ENCODE measurements at places on chromosomes 7 and 10.
A peak's percentile ranks its signal among the peaks of the same experiment; 100 is the strongest.

DNA sequence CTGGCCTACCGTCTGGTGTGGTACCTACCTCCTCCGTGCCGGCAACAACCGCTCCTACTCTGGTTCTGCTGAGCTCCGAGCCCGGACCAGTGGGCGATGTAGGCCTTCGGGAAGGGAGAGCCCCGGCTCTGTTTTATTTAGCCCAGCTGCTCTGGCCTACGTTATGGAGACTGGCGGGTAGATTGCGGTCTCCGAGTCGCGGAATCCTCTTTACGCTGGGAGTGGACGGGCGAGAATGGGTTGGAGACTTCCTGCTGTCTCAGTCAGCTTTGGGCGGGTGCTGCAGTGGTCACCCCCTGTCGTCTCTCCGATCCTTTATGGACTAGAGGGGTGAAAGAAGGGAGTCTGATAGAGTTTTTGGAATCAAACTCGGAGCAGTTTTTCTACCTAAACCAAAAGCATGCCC, 406 bp downstream of the CBLL1 start:
- DNase-seq: no peak

GRCh38 chr10:29131952-29132547, 156.8 kb upstream of the LYZL1 start:
- DNase-seq: no peak

GRCh38 chr7:128672927-128673517, 930 bp downstream of the GARIN1A start:
- DNase-seq: no peak

GRCh38 chr7:90777465-90777864, 181.3 kb downstream of the CDK14 start:
- no peak for DNase-seq

DNA sequence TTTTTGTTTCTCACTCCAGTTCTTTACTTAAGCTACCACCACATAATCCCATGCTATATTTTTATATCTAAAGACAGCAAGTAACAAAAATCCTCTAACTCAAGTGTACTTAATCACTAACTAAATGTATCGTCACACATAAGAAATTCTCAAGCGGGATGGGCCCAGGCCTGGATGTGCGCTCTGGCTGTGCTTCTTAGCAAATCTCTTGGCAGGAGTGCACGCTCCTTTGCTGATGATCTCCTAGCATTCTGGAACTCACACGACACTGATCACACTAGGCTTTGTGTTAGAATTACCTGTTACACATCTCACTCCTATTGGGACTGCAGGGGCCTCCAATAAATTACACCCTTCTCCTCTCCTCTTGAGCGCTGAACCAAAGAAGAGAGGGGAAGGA, 46.7 kb upstream of the CALD1 start:
- no peak for DNase-seq

GRCh38 chr7:17690030-17690429, 250.3 kb downstream of the SNX13 start:
- DNase-seq: peak; percentile 79

DNA sequence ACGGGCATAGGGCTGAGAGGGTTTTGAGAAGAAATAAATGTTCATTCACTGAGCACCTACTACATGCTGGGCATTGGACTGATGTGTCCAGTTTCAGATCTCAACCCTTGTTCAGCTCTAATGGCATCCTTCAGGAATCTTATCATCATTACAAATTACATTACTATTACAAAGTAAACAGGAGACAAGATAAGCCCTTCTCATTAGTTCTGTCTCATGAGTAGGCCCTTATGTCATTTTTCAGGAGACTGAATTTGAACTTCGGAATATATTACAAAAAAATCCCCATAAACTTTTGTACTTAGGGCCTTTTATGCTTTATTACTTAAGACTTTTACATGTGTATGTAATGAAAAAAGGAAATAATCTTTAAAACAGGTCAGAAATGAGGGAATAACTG, 289.7 kb downstream of the BAMBI start:
- DNase-seq: no peak

DNA sequence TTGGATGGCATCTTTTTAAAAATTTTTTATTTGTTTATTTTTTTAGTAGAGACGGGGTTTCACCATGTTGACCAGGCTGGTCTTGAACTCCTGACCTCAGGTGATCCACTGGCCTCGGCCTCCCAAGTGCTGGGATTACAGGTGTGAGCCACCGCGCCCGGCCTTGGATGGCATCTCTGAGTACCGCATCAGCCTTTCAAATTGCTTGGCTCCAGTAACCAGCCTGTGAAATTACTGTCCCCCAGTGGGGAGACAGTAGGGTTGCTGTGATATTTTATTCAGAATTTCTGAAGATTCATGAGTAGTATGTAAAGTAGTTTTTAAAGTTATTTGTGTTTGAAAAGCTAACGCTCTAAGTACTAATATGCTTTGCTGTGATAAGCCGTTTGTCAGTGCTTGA, 1.2 kb downstream of the NUB1 start:
- DNase-seq: no peak

DNA sequence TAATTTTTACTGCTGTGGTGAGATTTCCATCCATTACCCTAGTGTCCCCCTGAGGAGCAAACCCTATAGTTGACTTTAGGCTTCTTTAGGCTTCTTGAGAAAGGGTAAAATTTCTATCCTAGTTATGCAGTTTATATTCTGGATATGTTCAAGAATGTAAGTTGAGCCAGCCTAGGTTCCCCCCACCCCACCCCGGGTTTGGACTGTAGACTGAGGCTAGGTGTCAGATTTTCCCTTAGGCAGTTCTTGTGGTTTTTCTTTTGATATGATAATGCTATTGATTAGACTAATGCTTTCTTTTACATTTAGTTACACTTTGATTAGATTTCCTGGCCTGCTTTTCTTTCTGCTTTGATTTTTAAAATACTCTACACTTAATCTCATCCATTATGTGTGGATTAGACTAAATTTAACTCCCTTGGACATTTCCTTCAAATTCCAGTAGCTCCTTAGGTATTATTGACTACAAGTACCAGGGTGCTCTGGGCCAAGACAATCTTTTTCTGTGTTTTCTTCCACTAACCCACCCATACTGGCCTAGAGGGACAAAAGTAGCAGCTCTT, 37.7 kb downstream of the NRF1 start:
- DNase-seq: no peak

DNA sequence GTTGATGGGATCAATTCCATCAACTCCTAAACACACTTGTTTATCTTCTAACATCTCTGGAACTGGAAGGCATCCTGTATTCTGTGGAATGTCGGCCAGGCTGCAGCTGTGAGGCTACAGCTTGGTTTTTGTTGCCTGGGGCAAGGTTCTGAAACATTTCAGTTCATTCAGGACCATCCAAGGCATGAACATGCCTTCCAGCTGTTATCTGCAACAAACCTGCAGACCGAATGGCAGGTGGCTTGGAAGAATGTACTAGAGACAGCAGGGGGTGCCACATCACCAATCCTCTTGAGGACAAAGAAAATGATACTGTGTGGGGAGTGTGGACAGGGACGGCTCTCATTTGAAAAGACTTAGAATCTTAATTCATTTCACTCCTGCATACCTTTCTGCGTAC, 12.4 kb downstream of the PAPOLB start:
- peak; percentile 33 for DNase-seq

All from MM.1S (cell line).